ENCODE measurements at places on chromosomes 2 and 18. TPM values are rescaled to one million over a fixed set of nuclear protein-coding genes. Genes with fewer than 3 reads are reported as not detected.

Gene KCNF1
- not detected for total RNA-seq

Gene TMEM182
- total RNA-seq: 3.0 TPM

Gene NEU2
- total RNA-seq: not detected

Gene SERPINB4
- 2.6 TPM for total RNA-seq

Gene CTLA4
- total RNA-seq: 0.63 TPM

Gene IL1R2
- total RNA-seq: 76.7 TPM

Gene CEP192
- total RNA-seq: 14.3 TPM

Gene AGAP1
- total RNA-seq: 45.1 TPM

Gene PAX3
- total RNA-seq: not detected

Gene RGPD3
- 0.13 TPM for total RNA-seq

DNA sequence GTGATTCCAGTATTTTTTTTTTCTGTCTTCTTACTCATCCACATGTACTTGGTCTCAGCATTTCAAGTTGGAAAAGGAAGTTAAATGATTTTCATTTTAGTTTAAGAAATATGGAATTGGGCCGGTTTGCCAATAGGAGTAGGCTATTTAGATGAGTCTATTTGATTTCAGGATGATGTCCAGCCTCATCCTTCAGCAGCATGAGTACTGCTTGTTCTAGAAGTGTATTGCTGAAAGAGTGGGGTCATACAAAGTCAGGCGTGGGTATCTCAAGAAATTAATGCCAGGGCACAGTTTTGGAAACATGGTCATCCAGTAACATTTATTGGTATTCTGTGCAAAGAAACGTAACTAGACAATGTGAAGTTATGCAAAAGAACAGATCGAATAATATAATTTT, 44.9 kb upstream of the MSTN start:
- no peak overlapping the region for H3K27ac ChIP-seq
- H3K36me3 ChIP-seq: no peaks in the 10 kb centered on the region
- H3K4me1 ChIP-seq: no peaks in the 10 kb centered on the region
- no peak overlapping the region for H3K4me3 ChIP-seq
- DNase-seq: no peak

DNA sequence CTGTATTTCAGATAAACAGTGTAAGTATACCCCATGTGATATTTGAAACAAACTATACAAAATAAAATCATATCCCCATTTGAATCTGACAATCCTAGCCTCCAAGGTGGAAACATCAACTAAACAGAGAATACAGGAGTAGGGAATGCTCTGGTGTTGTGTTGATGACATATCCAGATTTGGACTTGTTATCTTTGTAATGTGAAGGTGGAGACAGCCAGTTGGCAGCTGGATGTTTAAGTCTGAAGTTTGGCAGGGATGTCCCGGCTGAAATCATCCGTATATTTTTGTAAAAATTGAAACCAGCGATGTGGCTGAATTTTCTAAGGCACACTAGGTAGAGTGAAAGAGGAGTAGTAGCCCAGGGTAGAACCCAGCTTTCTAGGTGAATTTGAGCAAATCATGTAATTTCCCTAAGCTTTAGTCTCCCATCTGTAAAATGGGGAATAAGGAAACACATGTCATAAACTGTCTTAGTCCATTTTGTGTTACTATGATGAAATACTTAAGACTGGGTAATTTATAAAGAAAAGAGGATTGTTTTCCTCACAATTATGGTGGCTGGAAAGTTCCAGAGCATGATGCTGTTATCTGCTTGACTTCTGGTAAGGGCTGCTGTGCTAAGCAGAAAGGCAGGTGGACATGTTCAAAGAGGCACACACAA, 246.6 kb upstream of the APCDD1 start:
- no peak overlapping the region for H3K4me3 ChIP-seq
- DNase-seq: no peak
- no peaks in the 10 kb centered on the region for H3K36me3 ChIP-seq
- H3K27ac ChIP-seq: no peak overlapping the region
- H3K27me3 ChIP-seq: no peaks in the 10 kb centered on the region

DNA sequence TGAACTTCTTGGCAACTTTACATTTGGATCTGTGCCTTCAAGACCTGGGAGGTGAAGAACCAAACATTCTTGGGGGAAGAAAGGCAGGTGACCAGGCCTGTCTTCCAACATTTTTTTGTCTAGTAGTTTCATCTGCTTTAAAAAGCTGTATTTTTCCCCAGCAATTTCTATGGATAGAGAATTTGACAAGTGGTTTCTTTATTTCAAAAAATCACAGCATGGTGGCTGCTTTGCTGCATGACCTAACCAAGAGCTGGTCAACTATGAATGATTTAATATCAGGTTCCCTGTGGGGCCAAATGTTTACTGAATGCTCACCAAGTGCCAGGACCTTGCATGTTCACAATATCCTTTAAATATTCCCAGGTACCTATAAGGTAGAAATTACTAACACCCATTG, 19.1 kb downstream of the LRP2 start:
- no peaks in the 10 kb centered on the region for H3K36me3 ChIP-seq
- H3K27me3 ChIP-seq: no peaks in the 10 kb centered on the region
- DNase-seq: no peak
- no peak overlapping the region for H3K27ac ChIP-seq

DNA sequence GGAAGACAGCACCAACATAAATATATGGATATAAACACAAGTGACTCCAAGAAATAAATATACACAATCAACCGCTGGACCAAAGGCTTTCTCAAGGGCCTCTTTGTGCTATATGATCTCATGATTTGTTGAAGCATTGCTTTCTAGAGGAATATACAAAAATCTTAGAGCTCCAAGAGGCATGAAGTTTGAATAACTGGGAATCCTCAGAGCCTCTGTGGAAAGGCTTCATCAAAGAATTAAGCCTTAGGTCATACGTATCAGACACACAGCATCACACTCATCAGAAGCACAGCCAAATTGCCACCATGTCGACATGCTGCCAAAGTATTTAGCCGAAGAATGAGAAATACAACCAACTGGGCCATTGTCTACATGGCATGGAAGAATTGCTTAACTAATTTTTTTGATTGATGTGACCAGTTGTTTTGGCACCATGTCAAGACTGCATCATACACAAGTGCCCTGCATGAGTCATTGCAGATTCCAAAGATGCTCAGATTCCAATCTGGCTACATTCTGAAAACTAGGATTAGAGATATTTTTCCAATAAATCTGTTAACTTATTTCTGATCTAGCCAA, 860.6 kb upstream of the ZEB2 start:
- no peak overlapping the region for H3K4me3 ChIP-seq
- no peak overlapping the region for H3K27ac ChIP-seq
- no peaks in the 10 kb centered on the region for H3K36me3 ChIP-seq
- DNase-seq: no peak
- H3K27me3 ChIP-seq: no peaks in the 10 kb centered on the region

GRCh38 chr2:129478902-129479517, 500.5 kb upstream of the RAB6C start:
- no peaks in the 10 kb centered on the region for H3K36me3 ChIP-seq
- H3K4me3 ChIP-seq: no peak overlapping the region
- no peak for DNase-seq
- no peak overlapping the region for H3K27ac ChIP-seq
- no peaks in the 10 kb centered on the region for H3K4me1 ChIP-seq

DNA sequence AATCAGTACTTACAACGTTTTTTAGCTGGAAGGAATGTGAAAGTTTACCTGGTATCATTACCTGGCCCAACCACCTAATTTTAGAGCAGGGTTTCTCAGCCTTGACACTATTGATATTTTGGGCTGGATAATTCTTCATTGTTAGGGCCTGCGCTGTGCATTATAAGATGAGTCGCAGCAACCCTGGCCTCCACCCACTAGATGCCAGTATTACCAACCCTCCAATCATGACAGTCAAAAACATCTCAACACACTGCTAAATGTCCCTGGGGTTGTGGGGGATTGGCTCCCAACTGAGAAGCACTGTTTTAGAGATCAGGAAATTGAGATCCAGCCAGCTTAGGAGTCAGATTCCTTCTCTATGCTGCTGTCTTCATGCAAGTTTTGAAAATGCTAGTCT, 265.3 kb upstream of the TCF4 start:
- H3K4me1 ChIP-seq: no peaks in the 10 kb centered on the region
- no peaks in the 10 kb centered on the region for H3K27me3 ChIP-seq
- no peak overlapping the region for H3K27ac ChIP-seq
- H3K36me3 ChIP-seq: no peaks in the 10 kb centered on the region
- H3K4me3 ChIP-seq: no peak overlapping the region
- DNase-seq: no peak

- no peaks in the 10 kb centered on the region for H3K27me3 ChIP-seq
- DNase-seq: no peak
- H3K36me3 ChIP-seq: no peaks in the 10 kb centered on the region
- H3K4me3 ChIP-seq: no peak overlapping the region
- no peak overlapping the region for H3K27ac ChIP-seq
Measured at GRCh38 chr2:54271843-54272627, 16.0 kb upstream of the TSPYL6 start.

- no peaks in the 10 kb centered on the region for H3K4me1 ChIP-seq
- H3K36me3 ChIP-seq: no peaks in the 10 kb centered on the region
Measured at GRCh38 chr18:24198461-24198860, 59.6 kb downstream of the CABYR start.

GRCh38 chr2:172970660-172971059, 105.0 kb upstream of the MAP3K20 start:
- H3K4me3 ChIP-seq: no peak overlapping the region
- peaks cover 26% of the 10 kb centered on the region for H3K4me1 ChIP-seq
- peaks cover 22% of the 10 kb centered on the region for H3K36me3 ChIP-seq
- H3K27me3 ChIP-seq: no peaks in the 10 kb centered on the region

GRCh38 chr2:232411901-232412629, 5.4 kb downstream of the ALPG start:
- H3K36me3 ChIP-seq: no peaks in the 10 kb centered on the region
- DNase-seq: no peak
- H3K27ac ChIP-seq: no peak overlapping the region
- no peaks in the 10 kb centered on the region for H3K4me1 ChIP-seq

GRCh38 chr2:79585701-79586433, 73.0 kb downstream of the CTNNA2 start:
- no peaks in the 10 kb centered on the region for H3K4me1 ChIP-seq
- no peaks in the 10 kb centered on the region for H3K36me3 ChIP-seq
- no peaks in the 10 kb centered on the region for H3K27me3 ChIP-seq
- no peak overlapping the region for H3K4me3 ChIP-seq

GRCh38 chr18:61335684-61336555, 2.7 kb downstream of the CDH20 start:
- no peak for DNase-seq
- peaks cover 11% of the 10 kb centered on the region for H3K4me1 ChIP-seq
- no peaks in the 10 kb centered on the region for H3K27me3 ChIP-seq

GRCh38 chr2:127313406-127313805, 19.5 kb upstream of the ERCC3 start:
- no peak overlapping the region for H3K27ac ChIP-seq
- H3K4me3 ChIP-seq: no peak overlapping the region
- H3K36me3 ChIP-seq: peaks cover 55% of the 10 kb centered on the region
- H3K27me3 ChIP-seq: no peaks in the 10 kb centered on the region

- H3K4me3 ChIP-seq: no peak overlapping the region
- H3K27ac ChIP-seq: no peak overlapping the region
- H3K27me3 ChIP-seq: no peaks in the 10 kb centered on the region
- no peak for DNase-seq
- H3K4me1 ChIP-seq: no peaks in the 10 kb centered on the region
Measured at GRCh38 chr2:33369191-33369590, 107.3 kb upstream of the RASGRP3 start.

- H3K27ac ChIP-seq: peak overlapping the region; percentile 99
- peaks cover 51% of the 10 kb centered on the region for H3K4me1 ChIP-seq
- H3K36me3 ChIP-seq: peaks cover 8% of the 10 kb centered on the region
- peak; percentile 80 for DNase-seq
Measured at GRCh38 chr2:47174733-47175361, 19.7 kb upstream of the STPG4 start.

- no peak overlapping the region for H3K27ac ChIP-seq
- no peak for DNase-seq
- no peak overlapping the region for H3K4me3 ChIP-seq
- no peaks in the 10 kb centered on the region for H3K27me3 ChIP-seq
Measured at GRCh38 chr2:115303-115702, 69.0 kb upstream of the FAM110C start.

DNA sequence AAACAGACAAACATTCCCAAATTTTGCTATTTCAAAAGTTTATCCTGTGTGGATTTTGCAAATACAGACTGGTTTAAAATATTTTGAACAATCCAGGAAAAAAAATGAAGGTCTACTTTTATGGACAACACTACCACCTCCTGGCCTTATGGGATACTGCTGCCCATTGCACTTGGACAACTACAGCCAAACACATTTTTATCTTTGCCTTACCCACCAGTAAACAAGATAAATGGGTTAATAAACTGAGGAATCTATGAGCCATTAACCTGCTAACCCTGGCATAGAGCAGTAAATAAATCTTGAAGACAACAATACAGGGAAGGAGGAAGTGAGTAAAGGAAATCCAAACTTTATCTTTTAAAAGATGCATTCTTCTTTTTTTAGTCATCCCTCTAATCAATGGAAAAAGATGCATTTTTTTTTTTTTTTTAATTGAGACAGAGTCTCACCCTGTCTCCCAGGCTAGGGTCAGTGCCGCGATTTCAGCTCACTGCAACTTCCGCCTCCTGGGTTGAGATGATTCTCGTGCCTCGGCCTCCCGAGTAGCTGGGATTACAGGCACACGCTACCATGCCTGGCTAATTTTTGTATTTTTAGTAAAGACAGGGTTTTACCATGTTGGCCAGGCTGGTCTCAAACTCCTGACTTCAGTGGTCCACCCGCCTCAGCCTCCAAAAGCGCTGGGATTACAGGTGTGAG, 2.1 kb upstream of the SPIRE1 start:
- H3K4me3 ChIP-seq: no peak overlapping the region
- H3K36me3 ChIP-seq: no peaks in the 10 kb centered on the region
- H3K4me1 ChIP-seq: peaks cover 24% of the 10 kb centered on the region

GRCh38 chr18:62033207-62033606, 140.4 kb upstream of the RNF152 start:
- no peak for DNase-seq
- no peaks in the 10 kb centered on the region for H3K36me3 ChIP-seq
- H3K4me1 ChIP-seq: no peaks in the 10 kb centered on the region
- no peak overlapping the region for H3K4me3 ChIP-seq
- no peaks in the 10 kb centered on the region for H3K27me3 ChIP-seq

GRCh38 chr2:57434972-57435371, 611.6 kb upstream of the VRK2 start:
- H3K36me3 ChIP-seq: no peaks in the 10 kb centered on the region
- no peak for DNase-seq
- no peak overlapping the region for H3K4me3 ChIP-seq
- no peaks in the 10 kb centered on the region for H3K4me1 ChIP-seq
- no peaks in the 10 kb centered on the region for H3K27me3 ChIP-seq
- no peak overlapping the region for H3K27ac ChIP-seq

- no peaks in the 10 kb centered on the region for H3K27me3 ChIP-seq
- H3K4me1 ChIP-seq: no peaks in the 10 kb centered on the region
- H3K27ac ChIP-seq: no peak overlapping the region
- H3K4me3 ChIP-seq: no peak overlapping the region
Measured at GRCh38 chr18:35143622-35144596, 96.9 kb upstream of the ZNF397 start.

Measured in upper lobe of left lung (tissue), 6 donors.